ENCODE measurements at places on chromosomes 16 and 17.

DNA sequence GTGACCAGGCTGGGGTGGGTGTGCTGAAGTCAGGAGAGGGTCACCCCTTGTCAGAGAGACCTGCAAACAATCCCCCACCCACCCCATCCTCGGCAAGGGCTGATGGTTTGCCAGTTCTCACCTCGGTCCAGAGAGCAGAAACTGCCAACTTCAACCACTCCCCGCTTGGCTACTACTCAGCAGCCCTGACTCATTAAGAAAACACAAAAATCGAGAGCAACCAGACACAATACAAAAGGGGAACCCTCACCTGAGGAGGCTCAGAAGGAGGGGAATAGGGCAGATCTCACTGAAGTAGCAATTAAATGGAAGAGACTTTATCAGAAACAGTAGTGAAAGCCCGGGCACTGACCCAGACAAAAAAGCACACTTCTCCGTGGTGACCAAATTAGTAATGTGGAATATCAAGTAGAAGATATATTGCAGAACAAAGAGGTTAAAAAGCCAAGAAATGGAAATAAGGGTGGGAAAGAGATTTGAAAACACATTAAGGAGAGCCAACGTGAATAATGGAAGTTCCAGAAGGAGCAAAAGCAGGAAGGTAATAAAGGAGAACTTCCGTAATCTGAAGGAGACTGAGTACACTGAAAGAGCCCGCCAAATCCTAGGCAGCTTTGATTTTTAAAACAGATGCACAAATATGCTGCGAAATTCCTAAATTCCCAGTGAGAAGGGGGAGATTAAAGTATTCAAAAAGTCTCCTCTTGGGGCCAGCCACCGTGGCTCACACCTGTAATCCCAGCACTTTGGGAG lies 23.6 kb downstream of the CENPV start:
- no peak for DNase-seq

- no peak for DNase-seq
These were observed 1.8 kb downstream of the MYH10 start for GRCh38 chr17:8628609-8629169.

DNA sequence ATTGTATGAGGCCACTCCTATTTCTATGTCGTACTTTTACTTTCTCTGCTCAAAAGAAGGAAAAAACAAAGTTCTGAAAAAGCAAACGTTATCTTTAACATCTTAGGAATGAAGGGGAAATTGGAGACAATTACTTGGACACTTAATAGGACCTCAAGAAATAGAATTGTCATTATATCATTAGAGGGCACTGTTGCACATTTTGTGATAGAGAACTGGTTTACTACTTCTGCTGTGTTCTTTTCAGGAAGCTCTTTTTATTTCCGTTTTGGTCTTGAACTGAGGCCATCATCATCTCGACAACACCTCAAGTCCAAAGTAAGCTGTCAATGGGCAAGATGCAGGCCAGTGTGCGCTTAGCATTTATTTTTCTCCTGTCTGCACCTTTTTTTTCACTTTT lies 14.6 kb downstream of the COG4 start:
- DNase-seq: no peak

GRCh38 chr17:49528966-49529365 lies 33.9 kb downstream of the NGFR start:
- DNase-seq: no peak

DNA sequence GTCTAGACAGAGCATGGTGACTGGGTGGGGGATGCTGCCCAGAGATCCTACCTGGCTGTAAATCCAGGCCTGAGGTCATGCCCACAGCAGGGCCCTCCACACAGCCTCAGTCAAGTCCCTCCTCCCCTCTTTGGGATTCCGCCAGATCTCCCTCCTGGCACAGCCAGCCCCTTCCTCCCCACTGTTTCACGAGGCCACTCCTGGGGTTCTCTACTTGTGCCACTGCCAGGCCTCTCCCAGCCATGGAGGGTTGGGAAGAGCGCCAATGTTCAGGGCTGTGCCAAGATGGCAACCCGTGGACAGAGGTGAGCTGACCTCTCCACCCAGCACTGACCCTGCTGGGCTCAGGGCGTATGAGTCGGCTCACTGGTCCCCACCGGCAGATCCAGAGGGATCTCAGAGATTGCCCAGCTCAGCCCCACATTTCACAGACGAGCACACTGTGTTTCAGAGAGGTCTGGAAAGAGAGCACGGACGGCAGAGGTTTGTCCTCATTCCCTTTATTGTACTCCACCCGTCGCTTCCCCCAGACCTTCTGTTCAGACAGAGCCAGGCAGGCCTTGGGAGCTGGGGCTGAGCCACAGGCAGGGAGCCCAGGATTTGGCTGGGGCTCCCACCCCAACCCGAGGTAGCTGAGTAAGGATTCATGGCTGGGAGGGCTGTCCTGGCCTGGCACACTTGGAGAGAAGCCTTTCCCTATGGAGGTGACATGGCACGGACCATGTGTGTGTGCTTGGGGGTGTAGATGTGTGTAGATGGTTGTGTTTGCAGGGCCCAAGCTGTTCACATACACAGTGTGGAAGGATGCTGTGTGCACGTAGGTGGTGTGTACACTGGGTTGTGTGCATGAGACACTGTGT lies 3.5 kb upstream of the CAMKK1 start:
- no peak for DNase-seq

GRCh38 chr17:56629531-56630075 lies 36.1 kb downstream of the NOG start:
- no peak for DNase-seq

- no peak for DNase-seq
These were observed 25.9 kb downstream of the OGFOD1 start for GRCh38 chr16:56477096-56477878.

DNA sequence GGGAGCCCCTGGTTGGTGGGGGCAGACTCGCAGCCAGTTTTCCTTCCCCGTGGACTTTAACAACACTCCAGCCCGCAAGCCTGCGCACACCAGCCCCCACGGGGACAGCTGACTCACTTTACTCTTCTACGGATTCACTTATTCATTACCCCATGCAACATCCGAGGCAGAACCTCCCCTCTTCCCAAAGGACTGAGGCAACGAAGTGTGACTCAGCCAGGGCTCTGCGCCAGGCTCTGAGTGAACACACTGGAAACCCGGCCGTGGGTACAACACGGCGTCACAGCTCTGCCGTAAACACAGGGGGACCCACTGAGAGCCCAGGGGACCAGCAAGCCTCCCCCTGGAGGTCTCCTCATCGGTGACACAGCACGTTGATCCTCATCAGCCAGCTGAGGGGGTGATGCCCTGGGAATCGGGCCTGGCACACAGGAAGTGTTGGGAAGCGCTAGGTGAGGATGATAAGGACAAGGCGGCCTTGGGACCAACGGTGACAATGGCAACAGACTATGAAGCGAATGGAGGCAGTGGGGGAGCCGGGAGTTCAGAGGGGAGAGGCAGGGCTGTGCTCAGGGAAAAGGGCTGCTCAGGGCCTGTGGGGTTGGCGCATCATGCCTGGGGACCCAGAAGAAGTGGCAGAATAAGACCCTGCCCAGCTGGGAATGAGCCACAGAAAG lies 14.6 kb downstream of the COTL1 start:
- no peak for DNase-seq

DNA sequence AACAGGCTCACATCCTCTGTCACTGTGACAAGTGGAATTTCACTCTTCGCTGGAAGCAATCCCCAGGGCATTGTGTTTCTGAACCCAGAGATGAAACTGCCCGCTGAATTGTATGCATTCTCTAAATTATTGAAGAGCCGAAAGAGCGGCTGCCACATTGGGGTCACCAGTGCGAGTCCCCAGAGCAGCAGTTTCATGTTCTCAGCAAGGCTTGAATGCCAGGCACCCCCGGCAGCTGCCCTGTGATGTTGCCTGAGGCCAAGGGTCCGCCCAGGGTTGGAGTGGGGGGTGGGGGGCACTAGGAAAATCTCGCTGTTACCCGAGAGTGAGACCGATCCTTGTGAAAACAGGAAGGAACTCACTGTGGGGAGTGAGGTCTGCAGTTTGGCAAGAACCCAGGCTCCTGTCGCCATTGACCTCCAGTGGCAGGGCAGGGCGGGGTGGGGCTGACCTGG lies 20.7 kb upstream of the BCAR1 start:
- no peak for DNase-seq

- no peak for DNase-seq
These were observed 2.2 kb downstream of the PLA2G15 start for GRCh38 chr16:68247400-68247799.

GRCh38 chr17:79104898-79105600 lies 30.4 kb downstream of the ENGASE start:
- DNase-seq: no peak

DNA sequence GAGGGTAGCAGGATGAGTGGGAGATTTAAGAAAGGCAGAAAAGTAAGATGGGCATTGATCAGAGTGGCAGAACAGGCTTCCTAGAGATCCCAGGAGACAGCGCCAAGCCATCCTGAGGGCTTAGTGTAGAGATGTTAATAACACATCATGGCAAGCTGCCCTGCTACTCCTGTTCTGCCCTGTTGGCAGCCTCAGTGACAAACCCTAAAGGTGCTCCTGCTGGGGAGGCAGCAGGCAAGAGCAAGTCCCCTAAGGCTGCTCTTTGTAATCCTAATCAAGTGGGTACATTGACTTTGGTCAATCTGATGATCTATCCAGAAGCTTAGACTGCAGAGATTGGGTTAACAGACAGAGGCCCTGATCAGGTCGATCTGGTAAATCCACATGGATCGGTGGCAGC lies 16.3 kb downstream of the ANKFN1 start:
- no peak for DNase-seq

- DNase-seq: no peak
These were observed at the start of gene P2RX5 for GRCh38 chr17:3695723-3696411. P2RX5 (minus strand) TSS chr17:3696155; CDS start chr17:3696005, 150 bp downstream.

GRCh38 chr17:43713494-43714162 lies 45.0 kb downstream of the SOST start:
- no peak for DNase-seq

DNA sequence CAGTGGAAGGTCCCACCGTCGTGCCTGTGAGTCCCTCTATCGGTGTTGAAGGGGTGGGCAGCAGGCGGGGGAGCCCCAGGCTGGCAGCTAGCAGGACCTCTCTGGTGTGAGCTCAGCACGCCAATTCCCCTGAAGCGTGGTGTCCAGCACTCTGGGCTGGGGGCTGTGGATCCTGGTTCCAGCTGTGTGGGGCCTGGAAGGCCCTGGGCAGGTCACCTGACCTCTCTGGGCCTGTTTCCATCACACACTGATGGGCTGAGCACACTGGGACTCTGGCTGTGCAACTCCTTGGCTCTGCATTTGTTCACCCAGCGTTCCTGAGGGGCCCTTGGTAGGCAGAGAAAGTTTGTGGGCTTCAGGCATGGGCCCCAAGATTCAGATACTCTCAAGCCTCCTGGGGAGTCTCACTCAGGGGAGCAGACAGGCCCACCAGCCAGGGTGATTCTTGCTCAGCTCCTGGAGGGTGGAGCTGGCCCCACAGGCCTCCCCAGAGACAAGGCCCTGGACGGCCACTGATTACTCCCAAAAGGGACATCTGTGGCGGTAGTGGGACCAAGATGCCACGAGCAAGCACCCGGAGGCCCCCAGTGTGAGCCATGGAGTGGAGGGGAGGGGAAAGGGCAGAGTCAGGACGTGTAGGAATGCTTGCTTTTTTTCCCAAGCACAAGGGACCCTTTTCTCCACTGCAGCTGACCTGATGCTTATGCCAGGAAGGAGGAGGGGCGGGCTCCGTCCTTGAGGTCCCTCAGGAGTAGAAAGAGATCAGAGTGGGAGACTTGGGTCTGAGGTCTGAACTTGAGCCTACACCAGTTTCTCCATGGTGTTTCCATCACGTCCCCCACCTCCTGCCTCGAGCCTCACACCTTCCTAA lies 8.5 kb downstream of the SCGB1C2 start:
- no peak for DNase-seq

- no peak for DNase-seq
These were observed 9.5 kb upstream of the RAPGEFL1 start for GRCh38 chr17:40167685-40168261.

DNA sequence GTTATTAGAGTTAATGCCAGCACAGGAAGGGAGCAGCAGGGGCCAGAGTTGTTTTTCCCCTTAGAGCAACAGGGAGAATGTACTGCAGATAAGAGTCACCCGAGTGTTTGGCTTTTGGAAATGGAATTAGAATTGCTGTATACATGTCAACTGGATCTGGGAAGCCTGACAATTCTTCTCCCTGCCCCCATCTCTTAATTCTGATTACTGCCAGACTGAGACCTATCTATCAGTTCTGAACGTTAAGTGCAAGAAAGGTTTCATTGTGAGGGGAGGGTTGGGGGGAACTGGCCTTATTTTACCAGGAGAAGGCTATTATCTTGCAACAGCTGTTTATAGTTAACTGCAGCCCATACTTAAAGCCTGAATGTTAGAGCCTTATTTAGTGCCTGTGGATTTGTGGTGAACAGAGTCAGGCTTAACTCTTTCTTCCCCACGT lies 424.5 kb upstream of the CDH11 start:
- no peak for DNase-seq

- DNase-seq: no peak
These were observed 547.6 kb downstream of the WWOX start for GRCh38 chr16:78647019-78647418.

DNA sequence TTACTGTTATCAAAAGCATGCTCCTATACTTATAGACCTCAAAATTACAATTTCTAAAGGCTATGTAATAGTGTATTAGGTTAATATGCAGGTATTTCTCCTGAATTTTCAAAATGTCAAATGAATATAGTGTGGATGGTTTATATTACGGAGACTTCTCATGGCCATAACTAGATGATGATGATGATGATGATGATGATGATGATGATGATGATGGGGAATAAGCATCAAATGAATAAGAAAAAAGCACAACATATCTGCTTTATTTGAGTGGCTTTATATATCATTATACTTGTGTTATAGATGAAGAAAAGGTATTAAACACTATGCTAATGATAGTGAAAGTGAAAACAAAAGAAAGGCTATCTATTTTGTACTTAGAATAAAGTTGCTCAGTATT lies 53.9 kb downstream of the CDC27 start:
- no peak for DNase-seq

GRCh38 chr17:48547808-48548522 lies 3.1 kb upstream of the HOXB2 start:
- peak; percentile 35 for DNase-seq

DNA sequence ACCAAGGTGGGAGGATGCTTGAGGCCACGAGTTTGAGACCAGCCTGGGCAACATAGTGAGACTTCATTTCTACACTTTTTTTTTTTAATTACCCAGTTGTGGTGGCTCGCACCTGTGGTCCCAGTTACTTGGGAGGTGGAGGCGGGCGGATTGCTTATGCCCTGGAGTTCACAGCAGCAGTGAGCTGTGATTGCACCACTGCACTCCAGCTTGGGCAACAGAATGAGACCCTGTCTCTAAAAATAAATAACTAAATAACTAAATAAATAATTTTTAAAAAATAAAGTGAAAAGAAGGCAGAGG lies 9.3 kb downstream of the DNAI2 start:
- DNase-seq: no peak

GRCh38 chr17:59842901-59843652 lies 49.7 kb downstream of the TUBD1 start:
- no peak for DNase-seq

- no peak for DNase-seq
These were observed 13.8 kb downstream of the KCTD19 start for GRCh38 chr16:67312719-67313118.
